Cerebellar nuclear complex (tissue), 1 donor: ENCODE measurements at places on chromosomes 13 and 19.

DNA sequence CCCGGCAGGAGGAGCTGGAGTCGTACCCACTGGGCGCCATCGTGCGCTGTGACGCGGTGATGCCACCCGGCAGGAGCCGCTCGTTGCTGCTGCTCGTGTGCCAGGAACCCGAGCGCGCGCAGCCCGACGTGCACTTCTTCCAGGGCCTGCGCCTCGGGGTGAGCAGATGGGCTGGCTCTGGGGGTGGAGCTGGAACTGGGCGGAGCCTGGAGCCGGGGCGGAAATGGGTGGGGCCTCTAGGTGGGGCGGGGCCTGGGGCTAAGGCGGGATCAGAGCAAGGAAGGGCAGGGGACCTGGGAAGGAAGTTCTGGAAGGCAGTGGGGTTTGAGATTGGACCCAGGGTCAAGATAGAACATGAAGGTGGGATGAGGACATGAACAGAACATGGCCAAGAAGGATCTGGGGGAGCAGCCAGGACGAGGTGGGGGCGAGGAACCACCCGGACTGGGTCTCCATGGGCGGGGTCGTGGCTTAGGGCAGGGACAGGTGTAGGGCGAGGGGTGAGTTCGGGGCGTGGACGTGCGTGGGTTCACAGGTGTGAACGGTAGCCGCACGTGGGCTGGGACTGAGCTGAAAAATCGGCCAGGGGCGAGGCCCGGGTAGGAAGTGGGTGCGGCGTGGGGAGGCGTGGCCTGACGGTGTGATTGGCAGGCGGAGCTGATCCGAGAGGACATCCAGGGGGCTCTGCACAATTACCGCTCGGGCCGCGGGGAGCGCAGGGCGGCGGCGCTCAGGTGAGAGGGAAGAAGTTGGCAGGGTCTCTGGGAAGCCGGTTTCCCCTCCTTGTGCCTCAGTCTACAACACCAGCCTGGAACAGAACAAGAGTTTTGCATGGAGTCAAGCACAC lies 4.7 kb downstream of the EPS8L1 start:
- no peak for DNase-seq

GRCh38 chr13:35198613-35199200 lies 256.6 kb downstream of the NBEA start:
- no peak for DNase-seq

DNA sequence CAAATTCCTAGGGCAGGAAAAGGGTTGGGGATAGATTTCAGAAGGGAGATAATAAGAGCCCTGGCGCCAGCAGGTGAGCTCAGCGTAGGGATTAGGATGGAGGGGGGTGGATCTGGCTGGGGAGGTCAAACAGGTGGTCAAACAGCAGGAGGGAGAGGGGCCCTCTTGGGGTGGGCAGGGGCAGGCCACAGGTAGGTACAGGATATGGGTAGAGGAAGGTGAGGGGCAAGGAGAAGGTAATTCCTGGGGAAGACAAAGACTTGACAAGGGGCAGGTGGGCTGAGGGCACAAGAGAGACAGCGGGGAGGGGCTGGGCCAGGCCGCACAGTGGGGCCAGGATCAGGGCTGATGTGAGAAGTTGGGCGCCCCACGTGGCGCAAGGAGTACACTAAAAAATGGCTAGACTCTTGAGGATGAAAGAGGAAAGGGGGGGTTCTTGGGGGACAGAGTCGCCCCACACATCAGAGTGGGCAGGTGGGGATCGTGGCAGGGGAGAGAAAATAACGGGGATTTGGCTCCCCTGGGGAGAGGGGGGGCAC lies 713 bp downstream of the KRI1 start:
- no peak for DNase-seq

DNA sequence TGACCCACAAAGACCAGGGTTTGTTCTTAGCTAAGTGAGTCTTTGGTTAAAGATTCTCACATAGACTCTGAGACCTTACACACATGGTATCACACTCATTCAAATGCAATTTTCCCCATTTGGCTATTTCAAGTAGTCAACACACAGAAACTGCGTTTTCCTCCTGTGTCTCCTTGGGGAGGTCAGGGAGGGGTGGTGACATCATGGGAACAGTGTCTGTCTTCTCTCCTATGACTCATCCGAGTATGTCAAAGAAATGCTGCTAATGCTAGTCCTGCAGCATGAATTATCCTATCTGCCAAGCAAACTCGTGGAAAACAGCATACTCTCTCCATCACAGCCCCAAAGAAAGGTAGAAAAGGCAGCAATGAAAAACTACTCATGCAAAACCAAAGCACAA lies 100.2 kb downstream of the ENOX1 start:
- no peak for DNase-seq

- DNase-seq: no peak
These were observed 14.2 kb downstream of the CRTC1 start for GRCh38 chr19:18697680-18698079.

GRCh38 chr13:93397619-93398018 lies 171.0 kb downstream of the GPC6 start:
- no peak for DNase-seq

DNA sequence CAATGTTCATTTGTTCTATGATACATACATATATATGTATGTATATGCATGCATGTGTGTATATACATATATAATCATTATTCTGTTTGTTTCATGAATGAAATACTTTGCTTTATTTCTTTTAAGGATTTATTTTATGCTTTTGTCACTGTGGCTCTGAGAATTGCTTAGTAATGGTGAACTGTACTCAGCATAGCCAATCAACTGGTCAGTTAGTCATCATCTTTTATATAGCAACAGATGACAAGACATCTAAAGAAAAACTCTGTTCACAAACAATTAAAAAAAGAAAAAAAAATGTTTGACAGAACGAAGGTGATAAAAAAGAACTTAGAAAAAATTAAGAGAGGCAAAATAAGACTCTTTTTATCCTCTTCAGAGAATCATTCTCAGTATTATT lies 1440.3 kb downstream of the PCDH9 start:
- no peak for DNase-seq

DNA sequence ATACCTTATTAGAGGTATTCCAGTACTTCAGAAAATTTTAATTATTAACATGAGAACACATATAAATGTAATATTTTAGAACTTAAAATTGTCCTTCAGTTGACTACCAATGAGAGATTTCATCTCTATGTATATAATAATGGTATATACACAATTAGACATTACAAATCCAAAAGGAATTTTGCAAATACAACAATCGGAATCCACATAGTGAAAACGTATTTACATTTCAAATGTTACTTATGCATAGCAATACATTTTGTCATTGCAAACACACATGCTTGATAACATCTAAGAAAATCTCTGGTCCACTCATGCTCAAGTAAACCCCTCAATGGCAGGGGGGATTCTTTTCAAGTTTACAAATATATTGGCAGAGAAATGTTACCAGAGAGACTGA lies 2345.2 kb downstream of the PCDH9 start:
- DNase-seq: no peak

DNA sequence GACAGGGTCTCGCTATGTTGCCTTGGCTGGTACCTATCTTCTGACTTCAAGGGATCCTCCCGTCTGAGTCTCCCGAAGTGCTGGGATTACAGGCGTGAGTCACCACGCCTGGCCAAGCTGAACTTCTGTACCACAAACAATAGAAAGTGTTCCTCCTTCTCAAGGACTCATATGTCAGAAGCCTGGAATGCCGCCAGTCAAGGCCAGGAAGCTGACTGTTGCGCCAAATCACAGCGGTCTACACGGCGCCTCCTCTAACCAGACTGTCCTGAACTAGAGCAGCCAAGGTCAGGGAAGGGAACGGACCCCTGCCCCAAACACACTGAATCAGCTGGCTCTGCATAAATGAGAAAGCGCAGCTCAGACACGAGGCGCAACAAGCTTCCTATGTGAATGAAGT lies 14.6 kb downstream of the RAB20 start:
- DNase-seq: no peak

- DNase-seq: no peak
These were observed 863.9 kb upstream of the GPC6 start for GRCh38 chr13:92362717-92363116.

DNA sequence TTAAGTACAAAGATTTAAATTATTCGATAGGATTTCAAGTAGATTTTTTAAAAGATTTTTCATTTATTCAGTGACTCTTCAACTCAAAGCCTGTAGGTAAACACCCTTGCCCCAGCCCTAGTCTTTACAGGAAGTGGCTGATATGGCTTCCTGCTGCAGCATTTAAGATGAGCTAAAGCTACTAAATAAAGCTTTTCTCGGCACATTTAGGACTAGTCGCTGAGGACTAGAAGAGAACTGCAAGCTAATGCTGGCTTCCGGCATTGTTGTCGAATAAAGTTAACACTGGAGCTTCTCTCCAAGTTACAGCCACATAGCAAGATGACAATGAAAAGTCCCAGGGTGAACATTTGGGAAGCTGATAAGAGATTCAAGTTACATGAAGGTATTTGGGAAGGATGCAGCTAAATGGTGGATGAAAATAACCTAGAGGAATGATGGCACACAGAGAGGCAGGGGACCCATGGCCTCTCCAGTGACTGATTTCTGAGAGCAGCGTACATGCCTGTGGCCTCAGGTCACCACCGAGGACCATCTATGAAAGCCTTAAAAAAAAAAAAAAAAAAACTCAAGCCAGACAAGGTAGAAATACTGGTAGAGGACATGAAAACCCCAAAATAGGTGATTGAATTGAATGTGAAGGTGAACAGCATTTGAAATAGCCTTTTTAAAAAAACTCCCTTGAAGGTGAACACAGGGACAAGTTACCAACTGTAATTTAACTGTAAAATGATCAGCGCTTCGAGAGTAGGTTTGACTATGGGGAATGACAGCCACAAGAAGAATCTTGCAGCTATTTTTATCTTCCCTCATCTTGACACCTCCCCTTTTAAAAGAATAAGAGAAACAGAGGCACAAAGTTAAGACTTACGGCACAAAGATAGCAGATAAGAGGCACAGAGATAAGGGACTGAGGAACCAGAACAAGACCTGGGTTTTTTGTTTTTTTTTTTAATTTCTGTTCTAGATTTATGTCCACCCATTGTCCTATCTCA lies 155.4 kb downstream of the DCT start:
- no peak for DNase-seq

DNA sequence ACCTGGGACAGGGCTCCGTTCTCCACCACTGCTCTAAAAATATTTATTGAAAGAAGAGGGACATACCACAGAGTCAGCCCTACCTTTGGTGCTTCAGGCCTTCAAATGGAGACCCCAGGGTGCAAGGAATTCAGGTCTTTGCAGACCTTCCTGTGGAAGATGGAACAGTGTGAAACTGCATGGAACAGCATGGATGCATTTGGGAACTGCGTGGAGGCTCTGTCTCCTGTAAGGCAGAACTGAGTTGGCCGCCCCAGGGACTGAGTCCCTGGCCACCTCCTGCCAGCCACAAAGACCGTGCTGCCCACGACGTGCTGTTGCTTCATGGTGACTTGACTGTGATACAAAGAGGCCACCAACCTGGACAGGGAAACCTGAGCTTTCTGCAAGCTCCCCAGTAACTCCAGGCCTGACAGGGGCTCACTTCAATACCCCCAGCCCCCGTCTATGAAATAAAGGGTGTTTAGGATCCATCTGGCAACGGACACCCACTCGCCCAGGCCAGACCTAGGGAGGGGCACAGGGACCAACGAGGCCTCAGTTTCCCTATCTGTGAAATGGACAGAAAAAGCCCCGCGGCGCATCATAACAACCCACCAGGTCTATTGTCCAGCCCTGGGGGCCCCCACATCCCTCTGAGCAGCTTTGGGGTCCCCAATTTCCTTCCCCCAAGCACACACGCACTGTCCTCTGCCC lies 58.6 kb upstream of the KLF2 start:
- no peak for DNase-seq

- no peak for DNase-seq
These were observed 46.2 kb downstream of the LMO7 start for GRCh38 chr13:75682326-75682725.

DNA sequence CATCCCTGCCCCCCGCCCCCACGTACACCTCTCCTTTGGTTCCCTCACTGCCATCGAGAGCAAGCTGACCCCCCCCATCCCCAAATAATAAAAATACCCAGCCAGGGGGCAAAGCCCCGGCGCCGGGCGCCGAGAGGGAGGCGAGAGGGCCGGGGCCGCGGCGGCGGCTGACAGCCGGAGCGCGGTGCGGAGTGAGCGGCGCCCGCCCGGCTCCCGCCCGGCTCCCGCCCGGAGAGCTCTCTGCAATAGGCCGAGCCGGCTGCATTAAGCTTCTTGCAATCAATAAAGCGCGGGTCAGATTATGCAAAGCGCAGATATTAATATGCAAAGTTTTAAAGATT lies 40.9 kb downstream of the DEDD2 start:
- DNase-seq: no peak

GRCh38 chr19:32580353-32580900 lies 563 bp upstream of the PDCD5 start:
- DNase-seq: no peak

GRCh38 chr13:112638157-112638750 lies 50.3 kb upstream of the TUBGCP3 start:
- no peak for DNase-seq

DNA sequence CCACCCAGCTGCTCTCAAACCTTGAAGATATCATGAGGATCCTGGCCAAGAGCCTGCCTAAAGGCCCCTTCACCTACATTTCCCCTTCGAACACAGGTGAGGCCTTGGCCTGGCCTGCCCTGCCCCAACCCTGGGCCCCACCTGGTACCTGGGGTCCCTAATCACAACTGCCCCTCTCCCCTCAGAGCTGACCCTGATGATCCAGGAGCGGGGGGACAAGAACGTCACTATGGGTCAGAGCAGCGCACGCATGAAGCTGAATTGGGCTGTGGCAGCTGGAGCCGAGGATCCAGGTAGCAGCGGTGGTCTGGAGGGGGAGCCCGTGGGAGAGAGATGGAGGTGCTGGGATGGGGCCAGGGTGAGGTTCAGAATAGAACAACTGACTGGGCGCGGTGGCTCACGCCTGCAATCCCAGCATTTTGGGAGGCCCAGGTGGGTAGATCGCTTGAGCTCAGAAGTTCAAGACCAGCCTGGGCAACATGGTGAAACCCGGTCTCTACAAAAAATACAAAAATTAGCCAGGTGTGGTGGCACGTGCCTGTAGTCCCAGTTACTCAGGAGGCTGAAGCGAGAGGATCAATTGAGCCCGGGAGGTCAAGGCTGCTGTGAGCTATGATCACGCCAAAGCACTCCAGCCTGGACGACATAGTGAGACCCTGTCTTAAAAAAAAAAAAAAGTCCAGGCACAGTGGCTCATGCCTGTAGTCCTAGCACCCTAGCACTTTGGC lies 17.5 kb downstream of the DDX39A start:
- DNase-seq: no peak

DNA sequence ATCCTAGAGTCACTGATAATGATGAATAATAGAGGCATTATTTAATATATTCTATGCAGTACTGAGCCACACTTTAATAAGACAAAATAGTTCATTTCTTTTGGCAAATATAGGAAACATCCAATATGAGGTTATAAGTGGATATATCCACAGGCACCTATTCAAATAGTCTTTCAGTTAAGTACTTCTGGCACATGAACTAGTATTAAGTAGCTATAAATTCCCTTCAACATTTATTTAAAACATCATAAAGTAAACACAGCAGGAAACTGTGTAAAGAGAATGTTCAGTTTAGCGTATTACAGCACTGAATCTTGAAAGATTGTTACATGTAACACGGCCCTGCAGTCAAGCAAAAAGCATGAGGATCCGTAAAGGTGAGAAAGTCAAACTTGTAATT lies 463.3 kb upstream of the KLF12 start:
- DNase-seq: no peak
